ENCODE measurements at places on chromosomes 2 and 18.

DNA sequence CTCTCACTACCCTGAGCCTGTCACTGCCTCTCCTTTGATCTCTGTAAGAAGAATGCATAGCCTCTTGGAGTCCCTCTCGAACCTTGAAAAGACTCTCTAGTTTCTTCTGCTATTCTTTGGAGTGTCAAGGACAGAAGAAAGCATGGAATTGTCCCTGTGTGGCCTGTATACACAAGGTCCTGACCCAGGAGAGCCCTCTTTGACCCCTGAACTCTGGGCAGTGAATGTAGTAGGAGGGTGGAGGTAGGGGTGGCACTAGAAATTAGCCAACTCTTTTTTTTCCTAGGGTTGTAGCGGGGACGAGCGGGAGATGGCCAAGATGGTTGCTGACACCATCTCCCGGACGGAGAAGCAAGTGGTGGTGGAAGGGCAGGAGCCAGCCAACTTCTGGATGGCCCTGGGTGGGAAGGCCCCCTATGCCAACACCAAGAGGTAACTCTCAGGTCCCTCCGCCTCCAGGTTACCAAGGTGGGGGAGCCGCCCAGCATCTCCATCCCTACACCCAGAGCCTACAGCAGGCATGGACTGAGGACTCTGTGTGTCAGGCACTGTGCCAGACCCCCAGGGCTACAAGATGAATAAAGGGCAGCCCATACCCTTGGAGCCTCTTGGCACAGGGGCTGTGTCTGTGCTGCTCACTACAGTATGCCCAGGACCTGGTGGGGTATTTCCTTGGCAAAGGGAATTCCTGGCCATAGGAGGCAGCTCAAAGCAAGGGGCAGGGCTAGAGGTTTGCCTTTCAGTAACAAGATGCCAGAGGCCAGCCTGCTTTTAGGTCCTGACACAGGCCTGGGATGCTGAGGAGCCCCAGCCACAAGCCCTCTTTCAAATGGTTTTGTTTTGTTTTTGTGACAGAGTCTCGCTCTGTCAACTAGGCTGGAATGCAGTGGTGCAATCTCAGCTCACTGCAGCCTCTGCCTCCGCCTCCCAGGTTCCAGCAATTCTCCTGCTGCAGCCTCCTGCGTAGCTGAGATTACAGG, 16.4 kb downstream of the VIL1 start:
- DNase-seq, result no peak

GRCh38 chr2:60948161-60948560, 66.8 kb downstream of the REL start:
- no peak for DNase-seq

DNA sequence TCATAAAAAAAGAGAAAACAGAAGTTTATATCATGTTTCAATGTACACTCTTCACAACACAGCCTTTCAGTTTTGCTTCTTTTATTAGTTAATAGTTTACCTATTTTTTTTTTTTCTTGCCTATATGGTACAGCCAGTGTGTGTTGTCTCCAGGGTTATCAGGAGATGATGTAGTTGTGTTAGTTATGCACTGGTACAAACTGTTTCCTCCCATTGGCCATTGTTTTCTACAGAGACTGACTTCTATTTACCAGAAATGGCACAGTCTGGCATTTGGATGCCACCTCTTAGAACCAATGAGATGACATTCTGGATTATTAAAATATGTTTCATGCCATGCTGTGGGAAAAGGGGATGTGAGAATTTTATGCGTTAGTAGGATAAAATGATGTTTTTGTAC, 339.4 kb downstream of the PLCL1 start:
- no peak for DNase-seq

GRCh38 chr2:23268467-23269263, 116.3 kb upstream of the KLHL29 start:
- DNase-seq, result no peak

DNA sequence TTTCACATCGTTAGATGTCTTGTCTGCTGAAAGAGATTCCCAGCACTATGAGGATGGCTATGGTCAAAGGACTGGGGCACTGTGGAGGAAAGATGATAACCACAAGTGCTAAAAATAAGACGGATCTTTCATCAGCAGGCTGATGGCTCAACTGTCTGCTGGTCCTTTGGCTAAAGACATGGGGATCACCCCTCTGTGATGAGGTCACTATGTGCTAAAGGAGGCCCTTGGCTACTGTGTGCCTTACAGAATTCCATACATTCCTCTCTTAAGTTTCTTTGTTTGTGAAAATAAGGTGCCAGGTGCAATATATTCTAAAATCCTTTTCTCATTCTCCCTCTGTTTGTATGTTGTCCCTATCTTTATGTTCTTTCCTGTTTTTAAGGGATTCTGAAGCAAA, 39.7 kb upstream of the LYPD6 start:
- no peak for DNase-seq

DNA sequence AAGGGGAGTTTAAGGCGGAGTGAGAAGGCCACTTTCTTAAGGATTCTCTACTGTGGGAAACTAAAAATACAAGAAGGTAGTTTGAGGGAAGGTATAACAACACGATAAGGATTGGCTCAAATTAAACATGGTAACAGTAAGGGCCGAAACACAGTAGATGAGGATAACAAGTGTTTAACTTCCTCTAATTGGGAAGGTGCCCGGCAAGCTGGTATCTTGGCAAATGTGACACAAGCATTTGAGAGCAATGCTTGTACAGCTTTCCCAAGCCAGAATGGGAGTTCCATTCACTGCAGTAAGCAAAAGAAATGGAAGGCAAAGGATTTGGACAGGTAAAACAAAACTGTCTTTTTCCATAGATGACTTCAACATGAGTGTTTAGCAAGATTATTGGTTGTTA, 19.8 kb downstream of the USP40 start:
- DNase-seq, result no peak

DNA sequence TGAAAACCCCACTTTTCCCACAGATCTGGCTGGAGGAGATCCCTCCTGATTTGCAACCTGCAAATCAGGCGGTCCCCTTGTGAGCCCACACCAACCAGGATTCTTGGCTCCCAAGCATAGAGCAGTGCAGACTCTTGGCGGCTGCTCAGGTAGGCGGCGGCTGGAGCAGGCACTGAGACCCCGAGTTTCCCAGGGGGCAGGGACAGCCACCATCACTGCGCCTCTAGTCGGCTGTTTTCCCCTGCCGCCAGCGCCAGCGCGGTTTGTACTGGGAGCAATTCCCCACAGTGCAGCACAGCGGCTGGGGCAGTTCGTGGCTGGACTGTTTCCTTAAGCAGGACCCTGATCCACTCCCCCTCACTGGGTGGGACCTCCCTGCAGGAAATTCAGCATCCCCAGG, 323.3 kb downstream of the TRIB2 start:
- no peak for DNase-seq

DNA sequence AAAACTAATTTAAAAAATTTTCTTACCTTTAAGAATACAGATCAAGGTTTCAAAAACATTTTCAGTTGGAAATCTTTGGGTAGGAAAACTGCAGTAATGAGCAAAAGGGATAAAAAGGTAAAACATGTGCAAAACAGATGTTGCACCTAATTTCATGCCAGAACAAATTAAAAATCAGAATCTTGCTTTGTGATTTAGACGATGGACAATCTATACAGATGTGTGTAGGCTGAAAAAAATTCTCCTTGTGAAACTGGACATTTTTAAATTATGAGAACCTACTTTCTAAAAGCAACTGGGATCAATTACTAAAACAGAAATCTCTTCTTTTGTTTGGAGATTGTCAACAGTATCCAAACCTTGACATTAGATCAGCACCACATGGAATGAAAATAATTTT, 183.2 kb upstream of the ITGA4 start:
- no peak for DNase-seq

DNA sequence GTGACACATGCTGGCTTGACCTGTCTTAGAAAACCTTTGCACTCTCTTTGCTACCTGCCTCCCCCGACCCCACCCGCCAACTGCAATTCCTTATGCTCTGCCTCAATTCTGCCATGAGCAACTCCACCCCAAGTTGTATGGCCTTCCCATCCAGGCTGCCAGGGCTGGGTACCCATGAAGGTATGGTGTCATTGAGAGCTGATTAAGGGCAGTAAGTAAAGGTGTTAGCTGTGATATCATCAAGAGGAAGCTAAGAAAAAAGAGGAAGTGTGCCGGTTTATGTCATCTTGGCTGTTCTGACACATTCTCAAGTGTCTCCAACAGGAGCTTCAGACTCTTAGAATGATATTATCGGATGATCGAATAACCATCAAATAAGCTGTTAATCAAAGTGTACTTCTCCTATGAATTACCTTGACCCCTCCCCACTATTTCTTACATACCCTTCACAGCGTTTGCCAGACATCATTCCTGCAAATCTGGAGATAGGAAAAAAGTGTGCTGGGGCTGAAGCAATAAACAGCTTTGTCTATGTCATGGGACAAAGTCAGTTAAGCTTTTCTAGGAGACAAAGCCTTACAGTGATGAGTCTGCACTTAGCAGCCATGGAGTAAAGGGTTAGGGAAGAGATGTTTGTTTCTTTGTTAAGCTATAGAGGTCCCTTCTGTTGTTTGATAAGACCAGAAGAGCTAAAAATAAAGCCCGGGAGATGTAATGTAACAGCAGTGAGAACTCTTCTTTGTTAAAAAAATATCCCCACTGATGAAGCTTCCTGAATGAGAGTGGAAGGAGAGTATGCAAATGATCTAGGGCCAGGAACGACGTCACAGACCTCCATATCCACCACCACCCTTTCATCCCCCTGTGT, 40.4 kb upstream of the SMAD2 start:
- no peak for DNase-seq

DNA sequence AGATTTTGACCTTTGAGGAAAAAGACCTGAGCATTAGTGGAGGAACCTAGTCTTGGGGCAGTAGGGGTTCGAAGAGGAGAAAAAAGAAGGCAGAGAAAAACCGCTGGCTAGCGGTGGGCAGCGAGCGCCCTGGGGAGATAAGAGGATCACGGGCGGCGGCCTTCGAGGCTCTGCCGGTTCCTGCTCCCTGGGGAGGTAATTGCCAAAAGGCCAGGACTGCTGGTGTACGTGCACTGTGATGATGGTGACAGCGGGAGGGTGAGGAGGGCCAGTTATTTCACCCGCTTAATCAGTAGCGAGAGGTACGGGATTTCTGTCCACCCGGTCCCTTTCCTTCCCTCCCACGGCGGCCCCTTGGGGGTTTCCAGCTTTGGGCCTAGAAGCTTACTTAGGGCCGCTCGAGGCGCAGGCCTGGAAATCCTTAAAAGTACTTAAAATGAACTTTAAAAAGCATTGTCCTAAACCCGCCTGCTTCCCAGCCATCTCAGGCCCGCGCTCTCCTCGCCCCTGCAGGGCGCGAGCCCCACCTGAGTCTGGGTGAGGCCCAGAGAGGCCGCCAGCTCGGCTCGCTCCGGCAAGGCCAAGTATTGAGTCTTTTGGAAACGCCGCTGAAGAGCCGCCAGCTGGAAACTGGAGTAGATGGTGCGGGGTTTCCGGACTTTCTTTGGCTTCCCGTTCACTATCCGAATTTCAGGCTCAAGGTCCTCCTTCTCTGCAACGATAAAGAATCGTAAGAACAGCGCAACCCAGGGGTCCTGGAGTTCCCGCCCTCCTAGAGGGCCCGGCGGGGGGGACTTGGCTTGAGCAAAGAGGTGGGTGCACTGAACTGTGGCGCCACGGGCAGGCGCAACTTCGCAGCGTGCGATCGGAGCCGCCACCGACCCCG, 1.5 kb downstream of the DLX2 start:
- no peak for DNase-seq

- no peak for DNase-seq
Measured at GRCh38 chr18:62438402-62438801, 84.4 kb upstream of the ZCCHC2 start.

DNA sequence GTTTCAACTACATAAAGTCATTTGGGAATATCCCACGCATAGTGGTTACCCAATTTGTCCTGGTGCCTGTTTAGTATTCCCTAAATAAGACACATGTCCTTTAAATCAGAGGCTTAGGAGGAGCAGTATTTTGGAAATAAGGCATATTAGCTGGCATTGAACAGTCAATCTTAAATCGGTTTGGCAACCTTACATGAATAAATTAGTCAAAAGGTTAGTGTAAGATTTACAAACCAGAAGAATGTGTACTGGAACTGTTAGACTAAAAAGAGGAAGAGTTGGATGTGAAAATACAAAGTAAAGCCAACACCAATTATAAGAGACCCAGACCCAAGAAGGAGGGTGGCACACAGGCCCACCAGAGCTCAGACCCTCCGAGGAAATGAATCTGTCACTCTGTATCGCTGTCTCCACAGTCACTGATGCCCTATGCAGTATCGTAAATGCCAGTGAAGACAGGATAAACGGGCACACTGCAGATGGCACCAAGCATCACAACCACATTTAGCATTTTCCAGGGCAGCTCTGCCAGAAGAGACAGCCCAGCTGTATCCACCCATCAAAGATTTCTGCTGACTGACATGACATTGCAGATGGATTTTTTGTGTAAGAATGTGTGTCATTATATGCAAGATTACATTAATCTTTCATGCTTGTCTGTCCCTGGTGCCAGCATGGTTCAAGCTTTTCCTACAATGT, 90.4 kb downstream of the CERKL start:
- no peak for DNase-seq

- no peak for DNase-seq
Measured at GRCh38 chr2:138058427-138058826, 94.2 kb downstream of the HNMT start.

GRCh38 chr2:210477496-210477895, 937 bp upstream of the LANCL1 start:
- DNase-seq, result peak; percentile 47

- no peak for DNase-seq
Measured at GRCh38 chr2:1283871-1284270, 129.4 kb upstream of the TPO start.
